ENCODE measurements at places on chromosomes 3 and 15.

DNA sequence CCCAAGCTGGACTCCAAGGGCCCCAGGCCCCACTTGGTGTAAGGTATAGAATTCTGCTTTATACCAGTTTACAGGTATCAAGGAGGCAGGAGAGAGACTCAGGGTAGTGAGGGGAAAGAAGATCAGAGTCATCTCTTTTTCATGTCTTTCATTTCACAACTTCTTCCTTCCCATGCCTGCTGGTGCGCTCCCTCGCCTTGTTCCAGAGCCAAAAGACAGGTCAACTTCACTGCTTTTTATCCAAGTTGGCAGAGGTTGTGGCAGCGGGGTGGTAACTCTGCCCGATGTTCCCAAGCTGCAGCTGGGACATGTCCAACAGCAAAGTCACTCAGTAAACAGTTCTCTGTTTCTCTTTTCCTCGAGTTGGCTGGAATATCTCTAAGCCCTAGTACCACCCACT lies 86.3 kb upstream of the TCF12 start:
- DNase-seq = no peak

- no peak for DNase-seq
Observed at GRCh38 chr3:172259111-172259541, 189.1 kb downstream of the GHSR start.

GRCh38 chr3:139655909-139656595 lies 21.7 kb downstream of the NMNAT3 start:
- no peak for DNase-seq

GRCh38 chr3:81692766-81693165 lies 68.7 kb downstream of the GBE1 start:
- DNase-seq = no peak

GRCh38 chr15:69451951-69452691 lies 497 bp upstream of the RPLP1 start:
- DNase-seq = peak; percentile 63

- DNase-seq = no peak
Observed at GRCh38 chr3:184485241-184485640, 76.3 kb upstream of the EPHB3 start.

GRCh38 chr3:72052841-72053409 lies 268.0 kb upstream of the PROK2 start:
- peak; percentile 64 for DNase-seq

GRCh38 chr3:196691386-196691785 lies 20.7 kb downstream of the CEP19 start:
- DNase-seq = no peak

- DNase-seq = no peak
Observed at GRCh38 chr15:100648951-100649350, 46.6 kb downstream of the ASB7 start.

DNA sequence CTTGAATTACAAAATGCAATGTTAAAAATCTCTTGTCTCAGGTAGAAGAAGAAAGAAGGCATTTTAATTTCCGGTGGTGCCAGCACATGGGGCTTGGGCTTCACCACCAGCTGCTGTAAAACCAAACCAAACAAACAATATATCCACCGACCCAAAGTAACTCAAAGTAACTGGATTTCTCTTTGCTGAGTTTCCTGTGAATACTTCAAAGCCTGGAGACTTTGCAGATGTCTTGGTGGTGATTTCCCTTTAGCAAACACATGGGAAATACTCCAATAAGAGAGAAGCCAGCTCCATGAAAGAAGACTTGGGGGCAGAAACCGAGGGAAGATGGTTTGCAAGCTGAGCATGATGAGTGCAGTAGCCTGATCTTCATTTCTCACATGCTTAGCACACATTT lies 62.6 kb downstream of the EIF4E3 start:
- no peak for DNase-seq

DNA sequence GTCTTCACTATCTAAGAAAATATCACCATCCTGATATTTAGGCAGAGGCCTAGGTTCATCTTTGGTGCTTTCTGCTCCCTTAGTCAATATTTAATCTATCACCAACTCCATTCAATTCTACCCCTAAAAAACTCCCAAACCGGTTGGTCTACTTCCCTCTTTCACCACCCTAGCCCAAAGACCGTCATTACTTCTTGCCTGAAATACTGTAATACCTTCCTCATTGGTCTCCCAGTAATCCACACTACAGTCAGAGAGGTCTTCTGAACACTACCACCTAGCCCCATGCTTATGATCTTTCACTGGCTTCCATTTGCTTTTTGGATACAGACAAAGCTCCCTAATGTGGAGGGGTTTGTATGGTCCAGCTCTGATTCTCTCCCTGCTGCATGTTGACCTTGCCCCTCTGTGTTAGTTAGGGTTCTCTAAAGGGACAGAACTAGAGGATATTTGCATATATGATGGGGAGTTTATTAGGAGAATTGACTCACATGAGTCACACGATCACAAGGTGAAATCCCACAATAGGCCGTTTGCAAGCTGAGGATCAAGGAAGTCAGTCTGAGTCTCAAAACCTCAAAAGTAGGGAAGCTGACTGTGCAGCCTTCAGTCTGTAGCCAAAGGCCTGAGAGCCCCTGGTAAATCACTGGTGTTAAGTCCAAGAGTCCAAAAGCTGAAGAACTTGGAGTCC lies 36.4 kb upstream of the ATP2C1 start:
- no peak for DNase-seq

GRCh38 chr3:99407257-99407656 lies 231.1 kb upstream of the COL8A1 start:
- DNase-seq = no peak

DNA sequence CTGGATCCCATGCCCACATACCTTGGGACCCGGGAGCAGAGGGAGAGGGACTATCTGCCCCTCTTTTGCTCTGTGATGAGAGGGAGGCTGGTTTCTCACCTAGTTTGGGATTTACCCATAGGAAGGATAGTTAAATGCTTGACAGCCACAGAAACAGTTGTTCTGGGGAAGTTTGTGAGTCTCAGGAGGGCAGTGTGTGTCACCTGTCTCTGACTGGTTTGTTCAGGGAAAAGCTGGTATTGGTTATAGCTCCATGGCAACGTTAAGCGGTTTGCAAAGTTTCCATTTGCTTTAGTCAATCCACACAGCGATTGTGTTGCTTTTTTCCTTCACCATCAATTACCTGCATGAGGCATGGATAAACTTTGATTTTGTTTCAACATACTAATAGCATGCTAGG lies 3.7 kb upstream of the TMED3 start:
- DNase-seq = no peak

DNA sequence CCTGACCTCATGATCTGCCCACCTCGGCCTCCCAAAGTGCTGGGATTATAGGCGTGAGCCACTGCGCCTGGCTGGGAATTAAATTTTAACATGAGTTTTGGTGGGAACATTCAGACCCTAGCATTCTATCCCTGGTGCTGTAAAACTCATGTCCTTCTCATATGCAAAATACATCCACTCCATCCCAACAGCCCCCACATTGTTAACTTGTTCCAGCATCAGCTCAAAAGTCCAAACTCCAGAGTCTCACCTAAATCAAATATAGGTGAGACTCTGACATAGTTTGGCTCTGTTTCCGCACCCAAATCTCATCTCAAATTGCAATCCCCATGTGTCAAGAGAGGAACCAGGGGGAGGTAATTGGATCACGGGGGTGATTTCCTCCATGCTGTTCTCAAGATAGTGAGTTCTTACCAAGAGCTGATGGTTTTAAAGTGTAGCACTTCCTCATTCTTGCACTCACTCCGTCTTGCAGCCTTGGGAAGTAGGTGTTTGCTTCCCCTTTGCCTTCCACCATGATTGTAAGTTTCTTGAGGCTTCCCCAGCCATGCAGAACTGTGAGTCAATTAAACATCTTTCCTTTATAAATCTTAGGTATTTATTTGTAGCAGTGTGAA lies 96.2 kb upstream of the PLCL2 start:
- no peak for DNase-seq

GRCh38 chr15:89822026-89822425 lies 7.4 kb upstream of the ANPEP start:
- DNase-seq = no peak

DNA sequence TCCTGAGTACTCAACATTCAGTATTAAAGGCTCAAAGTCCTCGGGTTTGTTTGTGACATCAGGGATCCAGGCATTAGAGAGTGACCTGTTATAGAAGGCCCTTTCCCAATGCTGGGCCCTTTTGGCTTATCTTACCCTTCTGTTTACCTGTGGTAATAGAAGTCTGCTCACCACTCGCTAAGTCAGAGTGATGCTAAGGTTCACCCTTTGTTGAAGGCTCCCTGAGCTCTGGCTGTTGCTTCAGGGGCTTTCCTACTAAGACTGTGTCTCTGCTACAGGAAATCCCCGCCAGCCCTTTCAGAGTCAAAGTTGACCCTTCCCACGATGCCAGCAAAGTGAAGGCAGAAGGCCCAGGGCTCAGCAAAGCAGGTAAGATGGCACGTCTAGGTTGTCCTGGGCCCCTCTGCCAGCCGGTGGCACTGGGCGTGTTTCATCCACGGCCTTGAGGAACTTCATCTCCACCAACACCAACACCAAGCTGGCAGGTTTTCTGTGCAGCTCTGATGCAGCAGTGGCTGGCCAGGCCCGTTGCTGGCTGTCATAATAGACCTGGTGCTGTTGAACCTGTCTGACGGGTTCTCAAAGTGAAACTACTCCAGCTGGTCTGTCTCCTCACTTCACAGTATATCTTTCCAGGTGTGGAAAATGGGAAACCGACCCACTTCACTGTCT lies 99.1 kb downstream of the DNASE1L3 start:
- no peak for DNase-seq

- DNase-seq = no peak
Observed at GRCh38 chr15:72271221-72271620, 1.1 kb downstream of the PARP6 start.

GRCh38 chr3:12990781-12991480 lies 82.3 kb downstream of the IQSEC1 start:
- peak; percentile 70 for DNase-seq

DNA sequence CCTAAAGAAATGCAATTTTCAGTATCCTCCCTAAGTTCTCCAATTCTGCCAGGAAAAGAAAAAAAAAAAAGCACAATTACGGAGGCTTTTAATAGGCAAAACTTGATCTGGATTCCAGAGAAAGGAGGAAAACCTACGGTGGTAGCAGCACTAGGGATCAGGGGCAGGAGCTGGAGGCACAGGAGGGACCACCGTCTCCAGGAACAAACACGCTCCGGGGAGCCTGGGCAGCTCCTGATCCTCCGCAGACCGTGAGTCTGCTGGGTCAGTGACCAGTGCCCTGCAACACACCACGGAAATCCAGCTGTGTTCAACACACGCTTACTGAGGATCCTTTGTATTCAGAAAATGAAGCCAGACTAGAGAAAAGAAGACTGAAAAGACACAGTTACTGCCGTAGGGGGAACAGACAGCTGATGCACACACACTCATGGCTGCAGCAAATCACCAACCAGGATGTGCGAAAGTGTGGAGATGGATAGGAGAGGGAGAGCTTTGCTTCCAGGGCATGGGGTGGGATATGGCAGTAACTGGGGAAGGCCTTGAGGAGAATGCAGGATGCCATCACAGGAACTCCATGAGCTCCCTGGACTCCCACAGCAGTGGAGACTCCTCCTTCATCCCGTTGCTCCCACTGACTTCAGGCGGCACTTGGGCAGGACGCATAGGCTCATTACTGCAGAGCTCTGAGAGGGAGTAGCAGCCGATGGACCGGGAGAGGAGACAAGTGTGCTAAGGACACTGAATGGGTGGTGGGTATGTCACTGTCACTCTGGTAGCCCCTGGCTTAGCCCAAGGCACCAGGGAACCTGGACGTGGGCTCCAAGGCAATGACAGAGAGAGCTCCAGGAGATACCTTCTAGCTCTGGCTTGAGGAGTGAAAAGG lies 167.0 kb downstream of the ATP10A start:
- no peak for DNase-seq

GRCh38 chr3:179068779-179069530 lies 2.7 kb downstream of the ZMAT3 start:
- DNase-seq = peak; percentile 12

DNA sequence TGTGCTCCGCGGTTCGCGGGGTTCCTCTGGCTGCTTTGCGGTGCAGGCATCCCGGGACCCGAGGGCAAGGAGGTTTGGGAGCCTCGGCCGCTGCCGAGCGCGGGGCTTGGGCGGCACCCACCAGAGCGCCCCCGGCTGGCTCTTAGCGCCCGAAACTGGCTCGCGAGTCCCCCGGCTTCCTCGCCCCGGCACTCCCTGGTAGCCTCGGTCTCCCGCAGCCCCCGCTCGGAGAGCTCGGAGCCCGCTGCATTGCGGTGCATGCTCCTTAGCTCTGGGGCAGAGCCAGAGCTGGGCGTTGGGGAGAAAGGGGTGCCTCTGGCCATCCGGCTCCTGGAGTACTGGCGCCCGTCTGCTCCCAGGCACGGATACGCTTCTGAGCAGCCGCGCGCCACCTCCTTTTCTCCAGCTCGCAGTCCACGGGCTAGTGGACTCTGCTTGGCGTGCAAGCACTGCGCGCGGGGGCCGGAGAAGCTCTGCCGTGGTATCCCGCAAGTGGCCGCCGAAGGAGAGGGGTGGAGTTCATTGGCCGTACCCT lies 753 bp downstream of the EPHB1 start:
- peak; percentile 4 for DNase-seq

- no peak for DNase-seq
Observed at GRCh38 chr3:26102376-26102775, 312.5 kb downstream of the OXSM start.

GRCh38 chr3:126858887-126859286 lies 124.0 kb upstream of the PLXNA1 start:
- DNase-seq = peak; percentile 93

GRCh38 chr15:51973775-51974174 lies 2.2 kb upstream of the LEO1 start:
- DNase-seq = no peak
